Hindlimb muscle (tissue), 1 donor: ENCODE measurements at places on chromosomes 11 and 22.

GRCh38 chr11:2205214-2205720, 33.7 kb upstream of the TH start:
- no peak for DNase-seq

GRCh38 chr11:112366777-112367176, 106.1 kb upstream of the PLET1 start:
- no peak for DNase-seq

DNA sequence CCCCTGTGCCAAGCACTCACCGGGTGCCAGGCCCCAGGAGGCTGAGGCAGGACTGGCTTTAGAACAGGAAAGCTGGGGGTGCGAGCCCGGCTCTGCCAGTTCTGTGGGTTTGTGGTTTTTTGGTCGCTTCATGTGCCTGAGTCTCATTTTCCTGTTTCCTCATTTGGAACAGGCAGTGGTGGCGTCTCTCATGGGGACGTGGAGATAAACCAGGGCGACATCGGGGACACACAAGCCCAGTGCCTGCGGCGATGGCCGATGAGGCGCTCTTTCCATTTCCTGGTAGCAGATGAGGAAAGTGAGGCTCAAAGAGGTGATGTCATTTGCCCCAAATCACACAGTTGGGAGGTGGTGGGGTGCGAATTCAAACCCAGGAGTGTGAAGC, 20.8 kb upstream of the CHKA start:
- DNase-seq: no peak

DNA sequence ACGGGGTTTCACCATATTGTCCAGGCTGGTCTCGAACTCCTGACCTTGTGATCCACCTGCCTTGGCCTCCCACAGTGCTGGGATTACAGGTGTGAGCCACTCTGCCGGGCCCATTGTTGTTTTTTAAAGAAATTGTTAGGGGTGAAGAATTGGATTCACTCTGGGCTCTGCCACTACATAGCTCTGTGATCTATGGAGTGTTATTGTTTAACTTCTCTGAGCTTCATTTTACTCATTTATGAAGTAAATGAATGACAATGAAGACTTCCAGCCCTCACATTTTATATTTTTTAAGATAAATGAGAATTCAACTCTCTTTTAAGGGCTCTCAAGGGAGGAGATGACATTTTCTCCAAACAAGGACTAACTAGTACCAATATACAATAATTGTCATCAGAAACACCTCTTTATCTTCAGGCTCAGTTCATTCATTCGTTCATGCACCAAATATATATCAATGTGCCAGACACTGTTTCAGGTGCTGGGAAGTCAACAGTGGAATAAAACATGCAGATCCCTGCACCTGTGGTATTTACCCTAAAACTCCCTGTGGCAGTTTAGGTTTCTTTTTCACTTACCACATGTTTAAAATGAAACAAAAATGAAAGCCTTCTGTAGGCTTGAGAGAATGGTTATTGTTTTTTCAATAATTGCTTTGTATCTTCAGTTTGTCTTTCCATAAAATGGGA, 23.5 kb upstream of the GRAMD1B start:
- DNase-seq: no peak

DNA sequence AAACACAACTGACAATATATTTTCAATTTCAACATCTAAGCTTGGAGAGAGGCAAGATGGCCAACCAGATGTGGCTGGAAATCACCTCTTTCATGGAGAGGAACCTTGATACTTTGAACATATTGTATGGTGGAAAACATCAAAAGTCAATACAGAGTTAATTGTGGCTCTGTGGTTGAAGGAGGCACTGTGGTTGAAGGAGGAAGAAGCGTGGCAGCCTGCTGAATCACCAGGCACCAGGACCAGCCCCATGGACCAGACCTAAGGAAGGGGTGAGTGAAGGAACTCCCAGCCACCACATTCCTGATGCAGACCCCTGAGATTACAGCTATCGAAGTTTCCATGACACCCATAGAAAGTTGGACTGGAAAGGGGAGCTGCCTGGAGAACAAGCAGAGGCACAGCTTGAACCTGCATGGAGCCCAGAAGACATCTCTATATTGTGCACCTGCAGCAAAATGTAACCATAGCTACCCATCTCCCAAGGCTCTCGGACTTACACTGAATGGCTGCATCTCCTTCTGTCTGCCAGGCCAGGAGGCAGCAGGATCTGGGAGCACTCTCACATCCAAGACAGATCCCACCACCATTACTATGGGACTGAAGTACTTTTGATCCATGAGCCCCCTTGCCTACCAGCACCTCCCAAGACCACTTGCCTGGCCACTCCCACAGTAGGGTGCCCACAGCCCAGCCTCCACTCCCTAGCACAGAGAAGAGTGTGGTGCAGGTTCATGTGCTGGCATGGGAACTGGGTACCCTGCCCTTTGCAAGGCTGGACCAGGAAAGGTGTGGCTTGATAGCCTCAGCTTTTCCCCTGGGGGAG, 79.8 kb upstream of the SC5D start:
- no peak for DNase-seq

GRCh38 chr11:126816645-126817044, 183.9 kb downstream of the KIRREL3 start:
- DNase-seq: no peak

DNA sequence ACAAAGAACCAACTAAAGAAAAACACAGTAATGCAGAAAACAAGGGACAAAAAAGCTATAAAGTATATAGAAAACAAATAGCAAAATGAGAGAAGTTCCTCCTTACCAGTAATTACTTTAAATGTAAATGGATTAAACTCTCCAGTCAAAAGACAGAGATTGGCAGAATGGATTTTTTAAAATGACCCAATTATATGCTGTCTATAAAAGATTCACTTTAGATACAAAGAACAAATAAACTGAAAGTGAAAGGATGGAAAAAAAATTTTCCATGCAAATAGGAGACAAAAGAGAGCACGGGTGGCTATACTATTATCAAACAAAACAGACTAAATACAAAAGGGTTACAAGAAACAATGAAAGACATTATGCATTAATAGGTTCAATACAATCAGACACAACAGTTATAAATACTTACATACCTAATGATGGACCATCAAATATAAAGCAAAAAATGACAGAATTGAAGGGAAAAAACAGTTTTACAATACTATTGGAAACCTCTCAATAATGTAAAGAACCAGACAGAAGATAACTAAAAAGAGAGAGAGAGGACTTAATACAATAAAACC, 64.6 kb downstream of the NARS2 start:
- DNase-seq: no peak

GRCh38 chr11:124841840-124842239, 23.4 kb upstream of the ROBO3 start:
- DNase-seq: no peak

DNA sequence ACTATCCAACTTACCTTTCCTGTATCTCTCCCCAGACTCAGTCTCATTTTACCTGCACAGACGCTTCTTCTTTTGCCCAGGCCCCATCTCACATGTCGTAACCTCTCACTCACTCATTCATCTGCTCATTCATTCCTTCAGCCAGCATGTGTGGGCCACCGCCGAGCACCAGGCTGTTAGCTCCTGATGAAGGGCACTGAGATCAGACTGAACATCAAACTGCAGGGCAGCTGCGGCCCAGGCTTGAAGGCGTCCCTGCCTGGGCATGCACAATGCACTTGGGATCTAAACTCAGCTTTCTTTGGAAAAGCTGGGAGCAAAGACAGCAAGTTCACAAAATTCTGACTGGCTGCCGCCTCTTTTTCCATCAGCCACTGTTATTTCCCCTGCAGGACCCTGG, 1456.3 kb downstream of the BRD1 start:
- no peak for DNase-seq

- DNase-seq: peak; percentile 97
These were observed at the start of gene RTCB for GRCh38 chr22:32411829-32412592. RTCB (minus strand) TSS chr22:32412247; CDS start chr22:32412156, 91 bp downstream.

- DNase-seq: no peak
These were observed 95.9 kb downstream of the TIMP3 start for GRCh38 chr22:32897400-32897799.

- DNase-seq: no peak
These were observed 44.0 kb downstream of the CDKN1C start for GRCh38 chr11:2841411-2842190.

DNA sequence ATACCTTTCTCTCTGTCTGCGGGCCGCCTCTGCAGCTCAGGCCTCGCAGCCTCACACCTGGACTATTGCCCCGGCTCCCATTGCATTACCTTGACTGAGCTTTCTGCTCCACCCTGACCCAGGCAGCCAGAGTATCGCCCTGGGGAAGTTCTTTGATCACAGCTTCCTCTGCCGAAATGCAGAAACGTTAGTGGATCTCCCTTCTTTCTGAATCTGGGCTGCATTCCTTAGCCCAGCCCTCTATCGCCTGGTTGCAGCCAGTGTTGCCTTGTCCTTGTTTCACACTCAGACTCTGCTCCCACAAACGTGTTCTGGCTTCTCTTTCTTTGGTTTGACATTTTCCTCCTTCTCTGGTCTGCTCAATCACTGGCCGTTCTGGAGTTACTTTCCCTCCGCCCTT, 195.7 kb downstream of the ADAMTS15 start:
- DNase-seq: no peak

GRCh38 chr22:47180796-47181195, 418.3 kb downstream of the TBC1D22A start:
- DNase-seq: no peak

DNA sequence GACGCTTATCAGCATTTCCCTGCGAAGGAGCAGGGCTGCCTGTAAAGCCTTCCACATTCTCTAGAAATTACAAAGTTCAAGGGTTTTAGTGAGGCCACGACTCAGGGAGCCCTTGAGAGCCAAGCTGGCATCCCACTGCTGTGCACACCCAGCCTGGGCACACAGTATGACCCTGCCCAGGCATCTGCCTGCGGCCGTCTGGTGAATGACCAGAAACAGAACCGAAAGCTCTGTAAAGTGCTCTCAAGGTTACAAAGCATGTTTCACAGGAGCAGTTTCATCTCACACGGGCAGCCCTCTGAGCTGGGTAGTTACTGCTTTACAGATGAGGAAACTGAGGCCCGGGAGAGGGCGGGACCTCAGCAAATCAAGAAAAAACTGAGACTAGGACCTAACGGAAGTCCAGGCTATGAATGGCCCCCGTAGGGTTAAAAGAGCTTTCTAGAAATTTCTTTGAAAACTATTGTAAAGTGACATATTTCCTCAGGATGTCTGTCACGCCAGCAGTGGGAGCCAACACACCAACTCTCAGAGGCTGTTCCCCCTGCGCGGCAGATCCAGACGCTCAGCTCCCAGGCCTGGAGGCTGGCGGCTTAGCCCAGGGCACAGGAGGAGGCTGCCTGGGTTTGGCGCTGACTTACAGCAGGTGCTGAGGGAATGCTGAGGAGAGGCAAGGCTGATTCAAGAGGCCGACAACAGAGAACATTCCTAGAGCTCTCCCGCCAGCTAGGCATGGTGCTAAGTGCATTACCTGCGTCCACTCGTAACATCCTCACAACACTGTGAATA, 7.7 kb upstream of the TCF20 start:
- DNase-seq: no peak

- DNase-seq: peak; percentile 24
These were observed 87.0 kb upstream of the THY1 start for GRCh38 chr11:119509969-119510401.

GRCh38 chr11:132024587-132025295, 654.3 kb downstream of the NTM start:
- no peak for DNase-seq

DNA sequence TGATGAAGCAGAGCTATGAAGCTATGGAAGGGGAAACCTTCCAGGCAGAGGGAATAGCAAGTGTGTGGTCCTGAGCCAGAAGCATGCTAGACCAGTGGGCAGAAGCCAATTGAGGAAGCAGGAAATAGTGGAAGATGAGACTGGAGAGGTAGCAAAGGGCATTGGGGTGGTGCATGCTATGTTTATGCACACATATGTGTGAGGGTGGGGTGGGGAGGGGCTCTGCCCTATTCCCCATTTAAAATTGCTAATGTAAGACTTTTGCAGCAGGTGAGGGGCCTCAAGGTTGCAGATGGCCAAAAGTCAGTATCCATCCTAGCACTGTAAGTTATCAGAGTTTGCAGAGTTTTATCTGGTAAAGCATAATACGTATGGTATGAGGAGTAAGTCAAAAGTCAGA, 626.6 kb upstream of the KIRREL3 start:
- DNase-seq: no peak

- DNase-seq: no peak
These were observed 18.8 kb upstream of the GRK3 start for GRCh38 chr22:25545672-25546071.

- DNase-seq: no peak
These were observed 64.1 kb upstream of the BIRC3 start for GRCh38 chr11:102253020-102253715.

- no peak for DNase-seq
These were observed 60.6 kb downstream of the NXPE2 start for GRCh38 chr11:114738954-114739353.

DNA sequence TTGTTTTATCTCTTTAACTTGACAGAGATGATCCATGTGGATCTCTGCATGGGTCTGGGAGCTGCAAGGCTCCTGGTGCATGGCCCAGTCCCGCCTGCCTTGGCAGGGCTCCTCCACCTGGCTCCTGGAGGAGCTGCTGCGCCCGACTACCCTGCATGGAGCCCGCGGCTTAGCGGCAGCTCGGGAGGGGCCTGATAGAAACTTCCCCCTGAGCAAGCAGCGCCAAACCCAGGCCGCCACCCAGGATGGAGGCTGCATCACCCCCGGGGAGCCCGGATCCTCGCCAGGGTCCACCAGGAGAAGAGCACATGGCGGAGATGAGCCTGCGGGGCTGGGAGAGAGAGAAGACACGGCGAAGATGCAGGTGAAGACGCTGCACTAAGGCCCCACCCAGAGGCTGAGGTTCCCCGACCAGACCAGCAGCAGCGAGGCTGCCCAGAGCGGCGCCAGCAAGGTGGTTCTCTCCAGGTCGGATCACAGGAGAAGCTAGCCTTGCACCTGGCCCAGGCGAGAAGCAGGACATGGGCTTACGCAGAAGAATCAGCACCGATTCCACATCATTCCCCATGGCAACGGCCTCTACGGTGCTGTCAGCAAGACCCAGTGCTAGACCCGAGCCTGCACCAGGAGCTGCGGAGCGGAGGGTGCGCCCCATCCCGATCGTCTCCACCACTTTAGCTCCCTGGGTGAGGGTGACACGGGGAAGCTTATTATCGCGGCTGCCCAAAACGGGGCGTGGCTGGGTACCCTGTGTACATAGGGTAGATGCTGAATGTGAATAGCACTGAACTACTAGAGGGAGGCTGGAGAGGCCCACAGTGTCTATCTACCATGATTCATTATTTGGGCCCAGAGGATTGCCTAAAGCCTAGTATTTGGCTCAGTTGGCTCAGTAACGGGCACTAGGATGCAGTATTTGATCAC, 41.3 kb upstream of the VPREB1 start:
- no peak for DNase-seq

DNA sequence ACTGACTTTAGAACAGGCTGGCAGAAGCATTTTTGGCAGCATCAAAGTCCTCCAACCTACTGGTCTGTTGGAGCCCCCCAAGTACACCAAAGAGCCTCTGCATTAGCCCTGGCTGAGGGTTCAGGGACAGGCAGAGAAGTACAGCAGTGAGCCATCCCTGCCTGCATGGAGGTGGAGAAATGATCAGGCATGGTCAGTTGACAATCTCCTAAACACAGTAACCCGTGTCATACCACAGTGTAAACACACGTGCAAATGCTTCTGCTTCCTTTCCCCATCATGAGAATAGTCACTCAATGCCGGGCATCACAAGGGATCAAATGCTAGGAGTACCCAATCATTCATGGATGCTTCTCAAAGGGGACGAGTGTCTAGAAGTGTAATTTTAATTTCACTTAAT, 8.2 kb downstream of the SERPIND1 start:
- DNase-seq: no peak

- no peak for DNase-seq
These were observed 390.1 kb downstream of the CTTN start for GRCh38 chr11:70788248-70789022.

GRCh38 chr11:130150790-130151189, 8.8 kb upstream of the ST14 start:
- no peak for DNase-seq
